Retina (tissue), 1 donor: ENCODE measurements at places on chromosomes 1 and 21.

DNA sequence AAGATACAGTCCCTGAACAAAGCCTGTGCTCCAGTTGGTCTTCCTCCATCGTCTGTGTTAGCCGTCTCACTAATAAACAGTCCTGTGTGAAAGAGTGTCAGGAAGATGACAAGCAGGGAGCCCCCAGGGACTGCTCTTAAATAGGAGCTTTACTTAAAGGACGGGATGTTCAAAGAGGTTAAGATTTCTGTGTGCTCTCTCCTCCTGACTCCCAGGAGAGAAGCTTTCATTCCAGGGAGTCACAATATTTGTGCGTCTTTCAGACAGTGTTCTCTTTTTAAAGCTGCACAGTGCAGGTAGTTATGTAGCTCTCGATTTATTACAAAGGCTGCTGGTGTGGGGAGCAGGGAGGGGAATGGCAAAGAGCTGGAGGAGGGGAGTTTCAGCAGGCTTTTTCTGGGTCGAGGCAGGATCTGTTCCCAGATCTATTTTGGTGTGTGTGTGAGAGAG, 43.5 kb downstream of the STYXL2 start:
- DNase-seq = peak; percentile 65

- no peak for DNase-seq
Measured at GRCh38 chr1:32332290-32333079, 3.5 kb downstream of the MARCKSL1 start.

DNA sequence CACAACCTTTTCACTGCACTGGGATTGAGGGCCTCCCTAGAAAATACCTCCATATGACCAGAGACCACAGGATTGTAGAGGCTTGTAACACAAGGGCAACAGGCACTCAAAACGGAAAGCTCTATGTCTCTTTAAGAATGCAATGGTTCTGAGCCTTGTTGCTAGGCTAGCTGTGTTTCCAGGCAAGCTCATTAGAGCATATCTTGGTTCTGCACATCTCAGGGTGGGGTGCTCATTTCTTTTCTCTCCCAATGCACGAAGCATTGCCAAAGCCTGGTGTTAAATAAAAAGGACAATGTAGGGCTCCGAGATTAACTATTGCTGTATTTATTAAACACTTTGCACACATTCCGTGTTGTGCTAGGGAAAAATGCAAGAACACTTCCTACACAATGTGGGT, 315.9 kb downstream of the PRDM2 start:
- DNase-seq = no peak

DNA sequence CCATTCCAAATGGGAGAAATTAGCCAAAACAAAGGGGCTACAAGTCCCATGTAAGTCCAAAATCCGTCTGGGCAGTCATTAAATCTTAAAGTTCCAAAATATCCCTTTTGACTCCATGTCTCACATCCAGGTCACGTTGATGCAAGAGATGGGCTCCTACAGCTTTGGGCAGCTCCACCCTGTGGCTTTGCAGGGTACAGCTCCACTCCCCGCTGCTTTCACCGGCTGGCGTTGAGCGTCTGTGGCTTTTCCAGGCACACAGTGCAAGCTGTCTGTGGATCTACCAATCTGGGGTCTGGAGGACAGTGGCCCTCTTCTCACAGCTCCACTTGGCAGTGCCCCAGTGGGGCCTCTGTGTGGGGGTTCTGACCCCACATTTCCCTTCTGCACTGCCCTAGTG, 130.2 kb downstream of the TPR start:
- no peak for DNase-seq

DNA sequence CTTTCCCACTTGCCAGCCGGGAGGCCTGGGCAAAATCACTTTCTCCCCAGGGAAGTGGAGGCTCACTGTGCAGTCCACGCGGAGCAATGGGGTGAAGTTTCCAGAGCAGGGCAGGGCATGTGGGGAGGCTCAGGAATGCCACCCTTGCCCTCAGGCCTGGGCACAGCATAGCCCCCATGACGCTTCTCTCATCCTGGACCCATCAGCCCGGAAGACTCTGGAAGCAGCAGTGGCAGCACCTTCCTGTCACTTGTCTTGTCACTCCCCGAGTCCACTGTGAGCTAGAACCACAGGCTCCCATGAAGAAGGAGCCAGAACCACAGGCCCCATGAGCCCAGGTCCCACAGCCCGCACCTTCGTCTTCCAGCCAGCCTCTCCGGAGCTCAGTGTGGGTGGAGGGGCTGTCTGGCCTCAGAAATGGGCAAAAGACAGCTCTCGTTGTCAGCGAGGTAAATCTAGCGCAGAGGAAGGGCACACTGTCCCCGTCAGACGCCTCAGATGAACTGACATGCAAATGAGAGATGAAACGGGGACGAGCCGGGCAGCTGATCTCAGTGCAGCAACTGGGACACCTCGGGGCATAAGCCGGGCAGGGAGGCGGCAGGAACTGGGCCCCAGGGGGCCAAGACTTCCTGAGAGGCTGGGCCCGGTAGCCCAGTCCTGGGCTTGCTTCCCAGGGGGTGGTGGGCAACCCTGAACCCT, 6.1 kb downstream of the PDE9A start:
- no peak for DNase-seq

DNA sequence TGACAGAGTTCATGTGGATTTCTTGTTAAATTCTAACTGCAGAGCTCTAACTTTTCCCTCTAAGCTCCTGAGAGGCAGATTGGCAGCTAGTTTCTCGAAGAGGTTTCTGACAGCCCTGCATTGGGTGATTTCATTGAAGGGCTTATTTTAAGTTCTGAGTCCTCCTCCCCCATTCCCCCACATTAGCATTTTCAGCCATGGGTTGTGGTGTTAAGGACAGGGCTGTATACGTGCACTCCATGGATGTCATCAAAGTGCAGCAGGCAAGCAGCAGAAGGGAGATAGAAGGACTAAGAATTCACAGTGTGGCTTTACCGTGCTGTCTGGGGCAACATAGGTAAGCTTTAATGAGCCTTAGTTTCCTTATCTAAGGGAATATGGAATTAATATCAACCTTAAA, 19.0 kb downstream of the CRYZ start:
- DNase-seq = no peak

GRCh38 chr1:100700586-100700985, 19.0 kb upstream of the VCAM1 start:
- DNase-seq = no peak

GRCh38 chr1:78560811-78561210, 59.4 kb upstream of the IFI44L start:
- DNase-seq = no peak

DNA sequence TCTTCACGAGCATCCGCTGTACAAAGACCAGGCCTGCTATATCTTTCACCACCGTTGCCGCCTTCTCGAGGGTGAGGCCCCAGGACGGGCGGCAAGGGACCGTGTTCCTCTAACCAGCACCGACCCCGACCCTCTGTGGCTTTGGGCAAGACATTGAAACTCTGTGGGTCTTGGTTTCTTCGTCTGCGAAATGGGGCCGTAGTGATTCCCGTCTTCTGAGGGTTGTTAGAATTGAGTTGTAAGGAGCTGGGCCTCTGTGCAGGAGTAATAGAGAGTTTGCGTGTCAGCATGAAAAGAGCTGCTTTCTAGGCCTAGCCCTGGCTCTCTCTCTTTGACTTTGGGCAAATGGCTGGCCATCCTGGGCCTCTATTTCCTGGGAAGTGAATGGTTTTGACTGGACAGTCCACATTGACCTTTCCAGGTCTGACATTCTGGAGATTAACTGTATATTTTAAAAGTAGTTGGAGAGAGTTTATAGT, 591 bp downstream of the MRPL37 start:
- DNase-seq = no peak

DNA sequence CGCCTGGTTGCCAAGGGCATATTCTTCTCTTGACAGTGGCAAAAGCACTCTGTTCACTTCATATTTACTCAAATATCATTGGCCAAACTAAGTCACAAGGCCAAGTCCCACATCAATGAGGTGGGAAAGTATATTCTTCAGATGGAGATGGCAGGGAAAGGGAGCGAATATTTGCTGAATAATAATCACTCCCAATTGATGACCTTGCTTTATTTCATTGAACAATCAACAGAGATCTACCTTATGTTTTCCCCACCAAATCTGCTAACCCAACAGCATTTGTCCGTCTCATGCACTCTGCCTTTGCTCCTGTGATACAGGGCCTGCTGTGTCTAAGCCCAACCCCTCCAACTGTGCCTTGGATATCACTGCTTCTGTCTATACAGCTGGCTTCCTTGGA, 45.2 kb upstream of the PCP4 start:
- DNase-seq = no peak

DNA sequence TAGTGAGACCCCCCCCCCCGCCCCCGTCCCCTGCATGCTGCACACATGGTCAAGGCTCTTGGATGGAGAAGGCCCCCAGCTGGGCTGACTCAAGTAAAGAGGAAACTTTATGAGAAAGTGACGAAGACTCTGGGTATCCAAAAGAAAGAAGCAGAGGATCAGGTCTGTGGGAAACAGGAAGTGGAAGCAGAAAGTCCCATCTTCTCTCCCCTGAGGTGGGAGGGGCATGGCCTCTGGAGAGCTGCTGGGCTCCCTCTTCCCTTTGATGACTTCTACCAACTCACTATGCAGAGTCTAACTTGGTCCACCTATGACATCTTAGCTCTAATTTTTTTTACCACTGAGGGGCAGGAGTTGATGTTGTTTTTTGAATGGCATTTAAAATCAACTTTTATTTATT, 42.7 kb upstream of the LIN9 start:
- DNase-seq = no peak

DNA sequence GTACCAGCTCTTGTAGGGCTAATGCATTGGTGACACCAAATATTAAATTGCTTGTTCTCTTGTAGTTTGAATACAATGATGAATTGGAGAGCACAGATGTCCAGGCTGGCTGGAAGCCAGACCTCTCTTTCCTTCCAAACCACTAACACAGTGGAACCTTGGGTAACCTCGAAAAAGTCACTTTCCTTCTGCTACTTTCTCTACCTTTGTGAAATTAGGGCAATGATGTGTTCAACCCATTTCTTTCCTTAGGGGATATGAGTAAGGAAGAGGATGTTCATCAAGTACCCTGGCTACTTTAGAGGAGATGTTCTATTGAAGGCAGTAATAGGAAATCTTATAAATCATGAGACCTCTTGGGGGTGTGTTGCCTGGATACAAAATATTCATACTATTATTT, 55.7 kb downstream of the XCL2 start:
- no peak for DNase-seq

DNA sequence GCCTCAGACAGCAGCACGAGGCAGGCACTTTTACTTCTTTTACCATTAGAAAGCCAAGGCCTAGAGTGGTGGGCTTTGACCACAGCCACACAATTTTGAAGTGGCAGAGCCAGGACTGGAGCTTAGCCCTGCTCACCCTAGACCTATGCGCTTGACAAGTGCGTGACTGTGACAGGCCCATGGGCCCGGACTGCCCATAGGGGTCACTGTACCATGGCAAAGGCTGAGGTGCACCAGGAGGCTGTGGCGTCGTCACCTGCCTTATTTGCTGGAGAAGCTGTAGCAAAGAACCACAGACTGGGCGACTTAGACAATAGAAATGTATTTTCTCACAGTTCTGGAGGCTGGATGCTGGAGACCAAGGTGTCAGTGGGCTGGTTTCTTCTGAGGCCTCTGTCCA, 2.6 kb upstream of the TMEM82 start:
- no peak for DNase-seq

DNA sequence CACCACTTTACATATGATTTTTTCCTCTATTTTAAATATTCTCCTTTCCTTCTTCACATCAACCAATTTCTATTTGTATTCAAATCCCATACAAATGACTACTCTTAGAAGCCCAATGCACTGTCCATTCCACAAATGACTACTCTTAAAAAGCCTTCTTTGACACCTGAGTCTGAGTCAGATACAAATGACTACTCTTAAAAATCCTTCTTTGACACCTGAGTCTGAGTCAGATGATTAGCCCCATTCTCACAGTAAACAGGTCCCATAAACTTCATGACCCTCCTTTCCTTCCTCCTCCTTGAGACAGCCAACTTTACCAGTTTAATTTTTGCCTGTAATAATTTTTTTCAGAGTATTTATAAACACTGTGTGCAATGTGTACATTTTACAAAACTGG, 231.3 kb upstream of the USP25 start:
- no peak for DNase-seq

DNA sequence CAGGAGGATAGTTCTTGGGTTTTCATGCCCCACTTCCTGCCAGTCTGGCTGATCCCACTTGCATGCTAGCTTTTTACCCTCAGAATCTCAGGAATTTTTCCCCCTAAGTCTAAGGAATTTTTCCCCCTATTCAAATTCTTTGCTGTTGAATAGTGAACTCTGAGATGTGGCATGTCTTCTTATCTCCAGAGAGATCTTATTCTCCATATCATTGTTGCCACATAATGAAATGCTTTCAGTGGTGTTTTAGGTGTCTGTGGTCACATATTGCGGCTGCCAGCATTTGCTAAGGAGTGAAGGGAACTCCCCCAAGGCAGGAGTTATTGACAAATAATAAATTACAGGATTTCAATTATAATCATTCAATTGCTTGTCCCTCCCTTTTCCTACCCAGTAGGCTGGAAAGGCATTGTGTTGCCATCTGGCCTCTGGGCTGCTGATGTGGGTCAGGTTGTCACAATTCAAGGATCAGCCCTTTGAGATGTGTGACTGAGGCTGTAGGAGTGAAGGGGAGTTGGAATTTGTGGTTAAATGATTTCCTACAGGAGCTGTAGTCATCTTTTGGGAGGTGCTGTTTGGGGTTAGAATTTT, 3.9 kb upstream of the FLG start:
- DNase-seq = peak; percentile 51

DNA sequence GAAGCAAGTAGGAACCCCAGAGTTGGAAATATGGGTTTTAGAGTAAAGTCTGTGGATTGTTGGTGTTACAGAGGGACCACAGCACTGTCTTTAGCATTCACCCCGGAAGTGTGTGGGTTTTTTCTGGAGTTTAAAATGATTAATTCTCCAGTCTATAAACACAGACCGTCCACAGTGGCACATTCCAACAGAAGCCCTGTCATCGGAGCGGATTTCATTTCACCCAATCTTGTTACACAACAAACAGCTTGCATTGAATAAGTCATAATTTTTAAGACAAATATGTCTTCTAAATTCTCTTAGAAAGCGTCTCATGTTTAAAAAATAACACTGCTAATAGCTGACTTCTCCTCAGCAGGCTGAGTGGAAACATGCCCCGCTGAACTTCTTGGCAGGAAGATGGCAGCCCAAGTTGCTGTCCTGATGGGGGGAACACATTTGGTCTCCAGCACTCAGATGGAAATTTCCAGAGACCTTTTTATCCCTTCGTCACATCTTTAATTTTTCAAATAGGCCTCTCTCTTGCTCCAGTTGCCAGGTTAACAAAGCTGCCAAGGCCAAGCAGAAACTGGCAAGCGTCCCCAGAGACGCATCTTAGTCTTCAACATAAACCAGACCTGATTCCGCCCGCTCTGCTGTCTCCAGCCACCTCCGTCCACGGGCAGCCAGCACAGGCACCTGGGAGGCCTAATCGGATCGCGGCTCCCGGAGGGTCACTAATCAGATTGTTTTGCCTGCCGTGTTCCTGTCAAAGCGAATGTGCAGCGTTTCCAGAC, 28.8 kb upstream of the SLC19A1 start:
- no peak for DNase-seq

- DNase-seq = no peak
Measured at GRCh38 chr1:110690709-110691365, 16.1 kb upstream of the KCNA3 start.

GRCh38 chr21:35508139-35508888, 459.2 kb upstream of the RUNX1 start:
- DNase-seq = no peak

GRCh38 chr1:160046494-160047110, 14.8 kb upstream of the PIGM start:
- DNase-seq = peak; percentile 57

- no peak for DNase-seq
Measured at GRCh38 chr1:50841791-50842387, 118.2 kb downstream of the FAF1 start.

- DNase-seq = no peak
Measured at GRCh38 chr1:158931055-158931737, at the start of gene PYHIN1. Gene PYHIN1, plus strand, starts transcription at chr1:158931552. Its CDS starts 5,359 bp downstream, at chr1:158936911.
